Lung microvascular endothelial cell (primary cell): ENCODE measurements at places on chromosomes 6 and 20. TPM values are rescaled to one million over a fixed set of nuclear protein-coding genes. Genes with fewer than 3 reads are reported as not detected.

GRCh38 chr6:52087498-52087999 lies at the start of gene PKHD1:
TSS of gene PKHD1 (minus strand) at chr6:52087613. CDS start at chr6:52084933, 2,680 bp downstream.
- peak; percentile 36 for DNase-seq

- DNase-seq, result no peak
Measured at GRCh38 chr6:147221739-147222138, 17.5 kb downstream of the STXBP5 start.

The CITED2 gene
- 10.7 and 15.9 TPM in 2 replicates for total RNA-seq

DNA sequence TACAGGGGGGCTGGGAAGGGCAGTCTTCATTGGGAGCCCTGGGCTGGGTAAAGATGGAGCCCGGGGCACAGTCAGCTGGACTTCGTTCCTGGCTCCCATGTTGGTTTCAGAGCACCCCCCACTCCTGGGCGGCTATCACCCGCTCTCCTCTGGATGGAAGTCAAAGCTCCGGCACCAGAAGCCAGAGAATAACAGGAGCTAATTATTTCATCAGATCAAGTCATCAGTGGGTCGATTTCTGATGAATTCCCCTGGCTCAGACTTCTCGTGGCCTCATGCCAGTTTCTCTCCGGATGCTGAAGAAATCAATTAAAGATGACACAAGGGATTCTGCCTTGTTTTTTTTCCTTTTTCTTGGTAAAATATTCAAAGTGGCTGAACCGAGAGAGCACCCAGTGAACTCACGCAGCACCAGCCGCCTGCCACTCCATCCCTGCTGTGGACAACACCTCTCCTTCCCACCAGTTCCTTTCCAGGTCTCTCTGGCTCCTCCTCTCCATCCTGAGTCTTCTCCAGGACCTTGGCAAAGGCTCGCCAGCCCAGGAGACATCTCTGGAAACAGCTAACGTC lies 22.5 kb downstream of the SULF2 start:
- no peak for DNase-seq

DNA sequence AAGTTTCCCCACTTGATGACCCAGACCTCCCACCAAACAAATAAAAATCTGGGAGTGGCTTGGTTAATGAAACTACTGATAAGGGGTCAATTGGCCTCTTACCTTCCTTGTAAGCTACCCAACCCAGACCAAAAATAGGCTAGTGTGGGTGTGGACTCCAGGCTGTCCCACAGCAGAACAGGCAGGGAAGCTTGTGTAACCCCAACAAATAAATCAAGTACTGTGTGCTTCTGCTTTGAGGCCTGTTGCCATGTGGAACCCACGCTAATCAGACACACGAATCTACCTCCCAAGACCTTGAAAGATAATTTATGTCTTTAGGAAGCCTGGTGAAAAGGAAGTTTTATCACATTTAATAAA lies 33.7 kb upstream of the PAQR8 start:
- no peak for DNase-seq

The OSTM1 gene
- 14.6 and 37.5 TPM in 2 replicates for total RNA-seq

GRCh38 chr6:88441346-88441745 lies 275.2 kb upstream of the CNR1 start:
- no peak for DNase-seq

DNA sequence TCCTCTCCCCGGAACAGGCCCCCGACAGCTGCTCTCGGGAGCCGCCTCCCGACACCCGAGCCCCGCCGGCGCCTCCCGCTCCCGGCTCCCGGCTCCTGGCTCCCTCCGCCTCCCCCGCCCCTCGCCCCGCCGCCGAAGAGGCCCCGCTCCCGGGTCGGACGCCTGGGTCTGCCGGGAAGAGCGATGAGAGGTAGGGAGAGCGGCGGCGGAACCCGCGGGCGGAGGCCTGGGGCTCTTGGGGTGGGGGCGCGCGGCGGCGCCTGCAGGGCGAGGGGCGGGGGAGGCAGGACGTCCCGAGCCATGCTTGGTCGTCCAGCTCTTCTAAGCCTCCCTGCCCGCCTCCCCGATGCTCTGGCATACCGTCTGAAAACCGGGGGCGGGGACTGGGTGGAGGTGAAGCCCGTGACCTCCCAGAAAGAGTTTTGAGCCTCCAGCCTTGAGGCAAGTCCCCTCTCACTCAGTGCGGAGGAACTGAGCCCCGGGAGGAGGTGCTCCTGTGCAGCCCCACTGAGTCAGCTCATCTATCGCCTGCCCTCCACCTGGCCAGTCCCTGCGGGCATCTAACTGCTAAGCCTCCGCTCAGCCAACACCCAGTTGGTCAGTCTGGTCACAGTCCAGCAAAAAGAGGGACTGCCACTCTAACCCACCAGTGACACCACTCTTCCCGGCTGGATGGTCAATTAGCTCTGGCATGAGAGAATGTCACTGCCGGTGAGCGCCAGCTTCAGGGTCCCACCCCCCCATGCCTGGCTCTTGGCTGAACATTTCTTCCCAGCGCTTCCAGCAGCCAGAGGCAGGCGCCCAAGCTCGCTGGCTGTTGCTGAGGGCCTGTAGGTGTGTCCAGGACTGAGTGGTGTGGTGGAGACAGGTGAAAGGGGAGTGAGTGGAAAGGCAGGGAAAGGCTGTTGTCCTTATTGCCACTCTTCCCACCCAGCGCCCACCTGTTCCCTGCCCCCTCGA lies 482 bp downstream of the DDR1 start:
- DNase-seq, result peak; percentile 35

GRCh38 chr6:26301638-26302037 lies 63.4 kb upstream of the BTN3A2 start:
- DNase-seq, result no peak

DNA sequence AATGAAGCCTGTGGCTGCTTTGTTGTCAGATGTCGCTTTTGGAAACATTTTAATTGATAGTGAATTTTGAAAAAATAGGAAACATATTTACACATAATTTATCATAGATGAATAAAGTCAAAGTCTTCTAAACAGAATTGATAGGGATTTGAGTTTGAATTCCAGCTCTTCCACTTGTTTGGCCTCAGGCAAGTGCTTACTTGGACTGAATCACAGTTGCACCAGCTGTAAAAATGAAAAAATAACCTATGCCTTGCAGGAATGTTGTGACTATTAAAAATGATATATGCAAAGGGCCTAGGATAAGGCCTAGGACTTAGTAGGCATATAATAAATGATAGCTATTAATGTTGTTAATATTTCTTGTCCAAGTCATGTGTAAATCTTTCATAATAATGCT lies 618.5 kb upstream of the MMS22L start:
- no peak for DNase-seq

- no peak for DNase-seq
Measured at GRCh38 chr20:13868331-13868730, 83.5 kb downstream of the NDUFAF5 start.

- DNase-seq, result no peak
Measured at GRCh38 chr6:119156757-119157505, 78.5 kb upstream of the FAM184A start.

DNA sequence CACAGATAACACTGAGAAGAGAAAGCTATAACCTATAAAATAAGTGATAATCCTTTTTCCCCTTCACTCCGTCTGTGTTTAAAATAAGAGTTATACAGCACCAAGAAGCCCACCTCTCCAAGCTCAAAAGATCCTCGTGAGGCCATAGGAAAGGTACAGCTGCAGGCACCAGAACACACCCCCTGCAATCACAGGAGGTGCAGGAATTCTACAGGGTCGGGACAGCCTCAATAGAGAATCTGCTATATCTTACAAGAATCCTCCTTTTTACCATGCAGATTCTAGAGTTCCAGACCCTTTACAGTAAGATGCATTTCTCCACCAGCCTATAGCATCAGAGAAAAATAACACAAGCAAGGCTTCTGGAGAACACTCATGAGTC lies 5.0 kb upstream of the ADGRF1 start:
- no peak for DNase-seq

GRCh38 chr6:147531321-147531720 lies 22.8 kb downstream of the SAMD5 start:
- no peak for DNase-seq

The C2 gene
- under 0.01 TPM in 1 of 2 replicates, not detected in the other for total RNA-seq

DNA sequence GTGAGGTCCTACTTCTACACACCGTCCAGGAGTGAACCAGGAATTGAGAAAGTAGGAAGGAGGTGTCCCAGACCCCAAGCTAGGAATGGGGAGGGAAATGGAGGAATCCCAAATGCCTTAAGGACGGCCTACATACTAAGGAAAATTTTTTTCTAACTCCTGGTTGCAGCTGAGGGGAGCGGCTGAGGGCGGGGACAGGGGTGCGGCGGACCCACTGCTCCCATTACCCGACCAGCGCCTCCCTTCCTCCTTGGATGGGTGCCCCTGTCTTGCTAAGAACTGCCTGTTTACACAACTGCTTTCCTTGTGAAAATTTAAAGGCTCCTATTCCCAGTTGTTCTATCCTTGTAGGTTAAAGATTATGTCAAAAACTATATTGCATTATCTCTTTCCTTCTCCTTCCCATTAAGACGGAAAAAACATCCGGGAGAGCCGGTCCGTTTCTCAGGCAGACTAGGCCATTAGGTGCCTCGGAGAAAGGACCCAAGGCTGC lies 699 bp upstream of the HSPA1B start:
- DNase-seq, result no peak

DNA sequence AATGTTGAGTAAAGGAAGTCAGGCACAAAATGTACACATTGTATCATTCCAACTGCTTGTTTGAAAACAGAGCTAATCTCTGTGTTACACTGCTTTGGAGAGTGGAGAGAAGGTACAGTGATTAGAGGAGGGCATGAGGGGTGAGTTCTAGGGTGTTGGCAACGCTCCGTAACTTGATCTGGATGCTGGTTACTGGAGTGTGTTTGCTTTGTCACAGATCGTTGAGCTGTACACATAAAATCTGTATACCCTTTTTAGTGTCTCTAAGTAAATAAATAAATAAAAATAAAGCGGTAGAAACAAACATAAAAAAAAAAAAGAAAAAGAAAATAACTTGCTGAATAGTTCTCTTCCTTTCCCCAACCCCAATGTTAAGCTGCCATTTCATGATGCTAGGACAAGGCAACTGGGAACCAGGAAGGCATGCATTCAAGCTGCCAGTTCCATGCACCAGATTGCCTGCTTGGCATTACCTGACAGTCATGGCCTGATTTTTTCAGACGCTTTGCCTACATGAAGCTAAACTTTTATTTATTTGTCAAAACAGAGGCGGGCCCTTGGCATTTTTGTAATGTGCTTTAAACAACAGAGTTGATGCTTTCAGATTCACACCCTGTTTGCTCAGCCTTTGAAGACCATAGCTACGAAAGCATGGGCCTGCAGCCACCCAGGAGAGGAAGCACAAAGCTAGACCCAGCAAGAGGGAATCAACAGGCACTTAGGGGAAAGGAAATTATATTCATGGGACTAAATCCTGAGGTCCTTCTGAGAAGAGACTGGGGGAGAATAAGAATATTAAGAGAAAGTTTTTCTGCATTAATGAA lies 21.2 kb downstream of the TNFRSF21 start:
- DNase-seq, result no peak

GRCh38 chr20:51385646-51386530 lies 156.6 kb downstream of the NFATC2 start:
- peak; percentile 71 for DNase-seq

- peak; percentile 72 for DNase-seq
Measured at GRCh38 chr6:113414511-113414910, 442.6 kb upstream of the MARCKS start.

The PKIB gene
- 0.20 TPM in 1 of 2 replicates, not detected in the other for total RNA-seq

GRCh38 chr6:168746013-168746412 lies 305.0 kb downstream of the SMOC2 start:
- DNase-seq, result no peak

GRCh38 chr6:154920495-154921200 lies 74.5 kb upstream of the TIAM2 start:
- no peak for DNase-seq

- no peak for DNase-seq
Measured at GRCh38 chr6:163970846-163971564, 556.5 kb downstream of the QKI start.

DNA sequence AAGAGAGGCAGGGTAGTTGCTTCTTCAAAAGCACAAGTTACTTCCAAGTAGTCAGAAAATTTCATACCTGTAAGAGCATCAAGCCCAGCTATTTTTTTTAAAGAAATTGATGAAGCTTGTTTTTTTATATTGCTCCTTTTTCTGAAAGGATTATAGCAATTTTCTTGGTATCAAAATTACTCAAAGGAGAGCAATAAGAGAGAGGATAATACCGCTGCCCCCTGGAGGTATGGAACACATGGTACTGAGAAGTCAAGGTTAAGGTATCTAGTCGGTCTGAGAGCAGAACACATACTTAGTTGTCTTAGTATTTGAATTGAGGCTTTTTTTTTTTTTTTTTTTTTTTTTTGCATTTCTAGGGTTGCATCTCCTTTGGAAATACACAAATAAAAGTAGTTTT lies 59.4 kb downstream of the ADGRF5 start:
- no peak for DNase-seq

GRCh38 chr6:137927777-137928218 lies 60.7 kb downstream of the TNFAIP3 start:
- DNase-seq, result peak; percentile 47

GRCh38 chr6:154127657-154128056 lies 88.6 kb downstream of the OPRM1 start:
- peak; percentile 15 for DNase-seq

The NPEPL1 gene
- total RNA-seq, result 17.9 and 19.2 TPM in 2 replicates

- DNase-seq, result no peak
Measured at GRCh38 chr6:18168264-18168663, 13.0 kb downstream of the KDM1B start.

GRCh38 chr6:6987749-6988148 lies 120.0 kb upstream of the RREB1 start:
- DNase-seq, result no peak

DNA sequence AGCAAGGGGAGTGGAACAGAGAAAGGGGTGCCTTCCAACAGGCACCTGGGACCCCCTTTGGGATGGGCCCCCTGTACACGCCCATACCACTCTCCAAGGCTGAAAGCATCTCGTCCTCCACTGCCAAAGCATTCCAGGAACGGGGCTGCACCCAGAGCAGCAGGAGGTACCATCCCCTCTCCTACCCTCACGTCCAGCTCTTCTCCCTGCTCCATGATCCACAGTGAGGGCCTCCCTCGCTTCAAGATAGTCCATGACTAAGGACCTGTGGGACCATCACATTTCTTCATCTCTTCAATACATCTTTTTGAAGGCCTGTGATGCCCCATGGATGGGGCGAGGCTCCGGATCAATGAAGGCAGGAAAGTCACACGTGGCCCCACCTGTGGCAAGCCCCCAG lies 209.9 kb downstream of the ANKRD60 start:
- no peak for DNase-seq

- no peak for DNase-seq
Measured at GRCh38 chr20:35866418-35867202, 87.7 kb downstream of the SCAND1 start.

DNA sequence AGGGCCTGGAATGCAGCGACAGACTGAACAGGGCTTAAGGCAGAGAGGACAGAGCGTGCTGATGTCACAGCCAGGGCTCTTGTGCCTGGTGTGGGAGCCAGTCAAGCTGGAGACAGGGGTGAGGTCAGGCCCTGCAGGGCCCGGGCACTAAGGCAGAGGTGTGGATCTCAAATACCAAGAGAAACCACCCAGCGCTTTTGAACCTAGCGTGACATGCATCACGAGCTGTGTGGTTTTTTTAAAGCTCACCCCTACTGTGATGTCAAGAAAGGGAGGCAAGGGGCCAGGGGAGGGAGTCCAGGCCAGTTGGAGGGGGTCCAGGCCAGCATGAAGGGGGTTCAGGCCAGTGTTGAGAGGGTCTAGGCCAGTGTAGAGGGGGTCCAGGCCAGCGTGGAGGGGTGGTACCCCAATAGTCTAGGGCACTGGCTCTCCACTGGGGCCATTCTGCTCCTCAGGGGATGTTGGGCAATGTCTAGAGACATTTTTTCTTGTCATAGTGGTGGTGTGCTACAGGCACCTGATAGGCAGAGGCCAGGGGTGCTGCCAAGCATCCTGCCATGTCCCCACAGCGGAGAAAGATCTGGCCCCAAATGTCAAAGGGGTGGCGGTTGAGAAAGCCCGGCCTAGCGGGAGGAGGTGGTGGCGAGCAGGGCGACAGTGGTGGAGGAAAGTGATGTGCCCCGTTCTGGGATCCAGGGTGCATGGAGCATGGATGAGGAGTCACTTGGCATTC lies 42.6 kb downstream of the RBM38 start:
- DNase-seq, result no peak

The SCUBE3 gene
- total RNA-seq, result 0.60 and 0.87 TPM in 2 replicates
